DMS53 (cell line): ENCODE measurements at places on chromosomes 1 and 21.
A peak's percentile ranks its signal among the peaks of the same experiment; 100 is the strongest.

GRCh38 chr1:157156058-157156541 lies 17.9 kb upstream of the ETV3 start:
- DNase-seq: peak; percentile 79

- DNase-seq: no peak
These were observed 70.1 kb upstream of the CCDC190 start for GRCh38 chr1:162930976-162931560.

DNA sequence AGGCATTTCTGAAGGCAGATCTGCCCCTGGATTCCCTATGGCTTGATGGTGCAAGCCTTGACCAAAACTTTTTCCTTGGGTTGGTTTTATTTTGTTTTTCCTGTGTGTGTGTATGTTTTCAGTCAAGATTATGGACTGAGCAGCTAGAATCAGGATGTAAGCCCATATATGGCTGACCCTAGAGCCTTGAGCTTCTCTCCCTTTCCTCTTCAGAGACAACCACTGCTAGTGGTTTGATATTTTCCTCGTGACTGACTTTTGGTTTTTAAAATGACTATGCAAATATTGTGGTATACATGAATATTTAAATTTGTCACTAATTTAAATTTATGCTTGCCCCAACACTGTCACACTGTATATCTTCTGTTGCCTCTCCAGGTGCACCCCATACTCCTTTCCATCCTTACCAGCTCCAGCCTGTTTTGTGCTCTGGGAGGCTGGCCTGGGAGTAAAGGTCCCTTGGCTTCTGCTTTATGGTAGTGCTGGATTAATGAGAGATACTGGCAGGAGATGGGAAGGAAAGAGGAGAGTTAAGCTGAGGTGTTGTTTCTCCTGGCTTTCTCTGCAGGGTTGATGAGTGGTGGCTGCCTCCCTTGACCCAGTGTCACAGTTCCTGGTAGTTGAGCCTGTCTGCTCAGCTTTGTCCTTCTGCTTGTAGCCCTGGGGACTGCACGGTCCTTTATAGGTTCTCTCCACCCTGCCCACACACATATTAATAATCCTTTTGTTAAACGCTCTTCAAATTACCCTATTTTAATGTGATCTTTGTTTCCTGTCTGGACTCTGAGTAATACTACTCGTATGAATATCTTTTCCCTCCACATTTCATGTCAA lies 44.4 kb downstream of the RWDD3 start:
- no peak for DNase-seq

DNA sequence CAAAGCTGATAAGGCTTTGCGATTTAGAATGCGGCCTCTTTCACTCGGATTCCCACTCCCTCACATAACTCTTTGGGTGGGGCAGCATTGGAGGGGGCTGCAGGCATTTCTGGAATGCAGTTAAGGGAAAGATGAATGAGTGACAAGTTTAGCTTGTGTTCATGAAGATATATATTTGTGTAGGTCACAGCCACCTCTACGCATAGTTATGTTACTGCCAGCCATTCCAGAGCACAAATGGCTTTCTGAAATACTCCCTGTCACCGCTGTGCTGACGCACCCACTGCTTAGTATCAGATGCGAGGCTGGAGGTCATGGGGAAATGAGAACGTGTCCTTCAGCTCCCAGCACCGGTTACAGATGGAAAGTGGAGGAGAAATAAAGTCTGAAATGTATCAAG lies 54.1 kb upstream of the ATP1A1 start:
- no peak for DNase-seq

GRCh38 chr21:15062606-15062965 lies 2.2 kb downstream of the NRIP1 start:
- DNase-seq: peak; percentile 7

GRCh38 chr1:22140694-22141093 lies 2.2 kb downstream of the WNT4 start:
- DNase-seq: peak; percentile 83

- DNase-seq: no peak
These were observed 27.8 kb downstream of the WNT9A start for GRCh38 chr1:227919906-227920305.

GRCh38 chr1:163131981-163132380 lies 62.8 kb downstream of the RGS4 start:
- DNase-seq: no peak

DNA sequence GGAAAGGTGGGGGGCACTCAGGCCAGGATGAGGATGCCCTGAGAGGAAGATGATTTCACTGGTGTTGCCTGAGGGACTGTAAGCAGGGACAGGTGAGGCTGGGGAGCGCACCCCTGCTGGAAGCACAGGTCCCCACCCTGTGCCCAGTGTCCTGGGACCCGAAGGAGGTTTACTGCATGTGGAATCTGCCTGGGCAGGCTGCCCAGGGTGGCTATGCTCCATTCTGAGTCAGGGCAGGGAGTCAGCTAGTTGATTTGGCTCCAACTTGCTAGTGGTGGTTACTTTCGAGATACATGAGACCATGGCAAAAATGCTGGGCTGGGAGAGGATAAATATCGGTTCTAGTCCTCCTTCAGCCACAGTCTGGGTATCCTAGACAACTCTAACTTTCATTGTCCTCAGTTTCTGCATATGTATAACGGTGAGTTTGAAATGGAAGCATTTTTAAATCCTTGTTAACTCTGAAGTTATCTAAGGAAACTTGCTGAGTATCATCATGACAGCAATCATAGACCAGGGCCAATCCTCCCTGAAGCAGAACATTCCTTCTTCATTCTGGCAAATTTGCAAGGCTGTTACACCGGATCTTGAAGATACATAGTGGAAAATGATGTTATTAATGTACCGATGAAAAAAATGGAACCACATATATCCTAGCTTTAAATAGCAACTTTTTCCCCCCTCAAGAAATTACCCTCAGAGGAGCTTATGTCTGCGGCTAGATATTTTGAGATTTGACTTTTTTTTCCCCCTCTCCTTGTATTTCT lies 7.7 kb downstream of the TLR5 start:
- no peak for DNase-seq

DNA sequence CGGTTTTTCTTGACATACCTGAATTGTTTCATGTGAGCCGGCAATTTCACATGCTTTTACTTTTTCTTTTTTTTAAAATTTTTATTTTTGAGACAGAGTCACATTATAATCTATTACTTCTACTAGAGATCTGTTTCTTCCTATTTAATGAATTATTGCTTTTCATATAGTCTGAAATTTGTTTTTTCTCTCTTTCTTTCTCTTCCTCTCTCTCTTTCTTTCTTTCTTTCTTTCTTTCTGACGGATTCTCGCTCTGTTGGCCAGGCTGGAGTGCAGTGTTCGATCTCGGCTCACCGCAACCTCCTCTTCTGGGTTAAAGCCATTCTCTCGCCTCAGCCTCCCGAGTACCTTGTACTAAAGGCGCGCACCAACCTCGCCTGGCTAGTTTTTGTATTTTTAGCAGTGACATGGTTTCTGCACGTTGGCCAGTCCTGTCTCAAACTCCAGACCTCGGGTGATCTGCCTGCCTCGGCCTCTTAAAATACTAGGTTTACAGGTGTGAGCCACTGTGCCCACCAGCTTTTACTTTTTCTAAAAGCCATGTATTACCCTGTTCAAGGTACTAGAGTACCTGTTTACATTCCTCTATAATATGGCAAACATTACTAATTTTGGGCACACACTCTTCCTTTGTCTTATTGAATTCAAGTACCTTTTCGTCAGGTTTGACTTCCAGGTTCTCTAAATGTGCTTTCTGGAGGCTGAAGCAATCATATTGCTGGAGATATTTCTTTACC lies 86.5 kb upstream of the RHOU start:
- DNase-seq: no peak

DNA sequence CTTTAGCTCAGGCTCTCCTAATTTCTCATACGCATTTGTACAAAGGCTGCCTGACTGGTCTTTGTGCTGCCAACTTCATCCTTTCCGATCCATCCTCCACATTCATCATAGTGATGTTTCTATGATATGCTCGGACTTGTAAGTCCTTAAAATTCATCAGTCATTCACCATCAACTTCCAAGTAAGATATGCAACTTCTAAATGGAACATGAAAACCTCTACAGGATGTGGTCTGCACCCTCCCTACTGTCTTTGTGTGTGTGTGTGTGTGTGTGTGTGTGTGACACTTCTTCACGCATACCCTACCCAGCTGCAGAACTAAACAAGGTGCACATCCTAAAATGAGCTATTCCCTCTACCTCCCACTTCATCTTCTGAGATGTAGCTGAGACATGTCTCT lies 397.9 kb upstream of the NR5A2 start:
- DNase-seq: no peak

DNA sequence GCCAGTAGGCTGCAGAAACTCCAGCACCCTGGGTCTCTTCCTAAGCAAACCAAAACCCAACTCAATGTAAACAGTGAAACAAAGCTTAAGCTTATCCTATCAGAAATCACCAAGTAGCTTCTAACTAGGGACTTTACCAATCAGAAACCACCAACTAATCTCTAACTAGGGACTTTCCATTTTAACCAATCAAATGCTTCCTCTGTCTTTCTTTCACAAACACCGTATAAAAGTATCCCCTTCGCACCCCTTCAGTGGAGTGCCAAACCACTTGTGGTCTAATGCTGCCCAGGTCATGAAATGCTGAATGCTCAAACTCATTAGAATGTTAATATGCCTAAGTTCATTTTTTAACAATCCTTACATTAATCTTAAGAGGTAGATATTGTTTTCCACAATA lies 250.5 kb upstream of the DUSP10 start:
- DNase-seq: no peak

GRCh38 chr1:210342986-210343780 lies 14.5 kb downstream of the HHAT start:
- DNase-seq: no peak

- no peak for DNase-seq
These were observed 11.4 kb upstream of the RAB3GAP2 start for GRCh38 chr1:220283625-220284024.

DNA sequence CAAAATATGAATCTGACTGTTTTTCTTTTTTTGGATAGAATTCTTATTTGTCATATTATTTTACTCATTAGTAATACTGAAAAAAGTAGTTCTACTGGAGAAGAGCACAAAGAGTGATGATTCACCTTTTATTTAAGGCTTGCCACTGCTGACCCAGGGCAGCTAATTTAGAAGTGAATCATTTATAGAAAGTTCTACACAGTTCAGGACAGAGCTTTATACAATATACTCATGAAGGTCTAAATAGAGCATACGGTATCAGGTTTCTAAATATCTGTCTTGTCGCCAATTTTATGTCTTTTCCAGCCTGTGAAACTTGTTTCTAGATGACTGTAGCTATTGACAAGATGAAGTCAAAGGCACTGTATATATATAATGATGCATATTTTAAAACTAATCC lies 25.0 kb downstream of the GIPC2 start:
- DNase-seq: peak; percentile 37

DNA sequence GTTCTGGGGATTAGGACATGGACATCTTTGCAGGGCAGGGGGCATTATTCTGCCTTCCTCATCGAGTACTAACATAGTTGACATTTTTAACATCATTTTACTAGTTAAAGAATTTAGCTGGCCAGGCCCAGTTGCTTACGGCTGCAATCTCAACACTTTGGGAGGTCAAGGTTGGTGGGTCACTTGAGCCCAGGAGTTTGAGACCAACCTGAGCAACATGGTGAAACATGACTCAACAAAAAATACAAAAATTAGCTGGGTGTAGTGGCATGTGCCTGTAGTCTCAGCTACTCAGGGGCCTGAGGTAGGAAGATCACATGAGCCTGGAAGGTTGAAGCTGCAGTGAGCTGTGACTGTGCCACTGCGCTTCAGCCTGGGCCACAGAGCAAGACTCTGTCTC lies 29.8 kb upstream of the THEM4 start:
- no peak for DNase-seq

DNA sequence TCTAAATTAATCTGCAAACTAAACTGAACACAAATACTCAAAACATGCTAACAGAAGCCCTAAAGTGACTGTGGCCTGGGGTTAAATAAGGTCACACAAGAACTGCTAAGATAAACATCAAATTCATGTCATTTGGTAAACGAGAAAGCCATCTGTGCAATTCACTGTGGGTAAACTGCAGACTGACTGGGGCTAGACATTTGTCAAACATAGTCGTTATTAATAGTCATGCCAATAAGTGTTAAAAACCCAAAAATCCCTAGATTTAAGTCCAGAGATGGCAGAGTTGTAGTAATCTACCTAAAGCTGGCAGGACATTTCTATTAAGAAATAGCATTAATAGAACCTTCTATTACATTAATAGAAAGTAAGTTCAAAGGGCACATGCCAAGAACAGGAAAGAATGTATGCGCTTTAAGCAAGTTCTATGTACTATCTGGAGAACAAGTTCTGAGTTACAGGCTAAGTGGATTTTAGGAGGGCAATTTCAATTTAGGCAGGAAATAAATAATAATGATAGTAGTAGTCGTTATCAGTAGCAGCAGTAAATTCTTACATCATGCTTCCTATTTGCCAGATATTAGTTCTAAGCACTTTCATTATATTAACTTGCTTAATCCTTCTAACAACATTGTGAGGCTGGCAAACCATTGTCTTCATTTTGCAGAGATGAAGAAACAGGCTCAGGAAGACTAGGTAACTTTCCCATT lies 8.6 kb downstream of the EDEM3 start:
- peak; percentile 19 for DNase-seq

DNA sequence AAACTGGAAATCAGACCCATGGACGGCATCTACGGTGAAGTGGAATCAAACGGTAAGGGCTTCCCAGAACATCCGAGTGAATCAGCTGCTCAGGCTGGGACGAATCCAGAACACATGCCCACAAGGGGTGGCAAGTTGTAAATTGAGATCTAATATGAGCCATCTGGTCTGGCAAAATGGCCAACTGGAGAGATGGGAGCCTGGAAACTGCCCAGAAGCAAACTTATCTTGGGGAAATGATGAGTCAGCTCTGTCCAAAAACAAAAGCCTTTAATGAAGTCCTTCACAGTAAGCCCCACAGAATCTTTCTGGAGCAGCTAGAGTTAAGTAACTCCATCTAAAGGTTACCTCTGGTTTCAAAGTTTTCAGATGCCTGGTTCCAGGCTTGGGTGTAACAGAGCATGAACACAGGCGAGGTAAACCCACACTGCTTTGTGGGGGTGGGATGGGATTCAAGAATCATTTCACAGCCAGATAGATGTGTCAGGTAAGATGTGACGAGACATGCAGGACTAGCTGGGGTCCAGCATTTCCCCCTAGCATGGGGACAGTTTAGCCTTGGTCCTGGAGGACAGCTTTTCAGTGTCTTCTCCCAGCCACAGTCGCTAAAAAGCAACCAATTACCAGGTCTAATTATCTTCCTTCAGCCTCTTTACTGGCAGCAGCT lies 10.5 kb upstream of the SRP9 start:
- DNase-seq: no peak

DNA sequence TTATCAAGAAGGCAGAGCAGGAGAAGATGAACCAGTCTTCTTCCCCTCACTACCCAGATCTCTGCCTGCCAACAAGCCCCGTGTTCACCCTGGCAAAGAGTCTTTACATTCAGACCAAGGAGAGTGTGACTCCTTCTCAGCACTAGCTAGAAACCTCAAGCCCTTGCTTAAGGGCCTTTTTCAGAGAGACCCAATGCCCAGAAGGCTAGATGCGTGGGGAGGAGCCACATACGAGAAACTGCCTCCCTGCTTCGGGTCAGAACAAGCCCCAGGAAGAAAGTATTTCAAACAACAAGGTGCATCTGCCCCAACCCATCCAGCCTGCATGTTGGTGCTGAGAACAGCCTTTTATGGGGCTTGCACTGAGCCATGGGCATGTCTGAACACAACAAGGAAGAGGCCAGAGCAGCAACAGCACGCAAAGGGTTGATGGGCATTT lies 152.7 kb upstream of the CAMK1G start:
- no peak for DNase-seq
